ENCODE measurements at places on chromosomes 4 and X.

DNA sequence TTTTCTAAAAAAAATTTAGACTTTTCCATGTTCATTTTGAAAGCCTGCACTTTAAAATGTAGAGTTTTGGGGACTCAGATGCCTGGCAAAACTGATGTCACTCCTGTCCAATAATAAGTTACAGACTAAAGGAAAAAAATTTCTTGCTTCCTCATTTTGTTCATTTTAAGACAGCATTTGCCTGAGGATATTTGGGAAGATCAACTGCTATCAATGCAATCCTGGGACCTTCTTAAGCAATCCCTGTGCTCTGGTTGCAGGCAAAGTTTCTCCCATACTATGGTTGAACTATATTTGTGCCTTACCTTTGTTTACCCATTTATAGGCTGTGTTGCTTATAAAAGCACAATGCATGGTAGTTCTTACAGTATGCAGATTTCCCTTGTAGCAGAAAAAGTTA lies 280.4 kb downstream of the CFAP47 start:
- no peak for DNase-seq

- DNase-seq, result peak; percentile 20
These were observed 64.6 kb downstream of the ENPEP start for GRCh38 chr4:110540581-110540980.

DNA sequence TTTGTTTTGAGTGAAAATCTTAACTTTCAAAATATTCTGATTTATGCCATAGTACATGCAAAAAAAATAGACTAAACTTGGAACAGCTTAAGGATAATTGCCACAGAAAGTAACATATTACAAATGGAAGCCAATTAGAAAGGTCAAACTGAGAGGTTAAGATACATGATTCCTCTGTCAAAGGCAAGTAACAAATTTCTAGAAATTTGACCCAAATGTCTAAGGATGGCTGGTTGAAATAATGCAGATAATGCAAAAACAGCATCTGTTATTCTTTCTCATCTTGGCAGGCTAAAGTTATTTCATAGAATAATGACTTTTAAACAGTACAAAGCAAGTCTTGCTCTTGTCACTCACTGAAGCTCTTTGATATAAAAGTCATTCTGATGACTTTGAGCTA lies 10.5 kb downstream of the FGF5 start:
- no peak for DNase-seq

DNA sequence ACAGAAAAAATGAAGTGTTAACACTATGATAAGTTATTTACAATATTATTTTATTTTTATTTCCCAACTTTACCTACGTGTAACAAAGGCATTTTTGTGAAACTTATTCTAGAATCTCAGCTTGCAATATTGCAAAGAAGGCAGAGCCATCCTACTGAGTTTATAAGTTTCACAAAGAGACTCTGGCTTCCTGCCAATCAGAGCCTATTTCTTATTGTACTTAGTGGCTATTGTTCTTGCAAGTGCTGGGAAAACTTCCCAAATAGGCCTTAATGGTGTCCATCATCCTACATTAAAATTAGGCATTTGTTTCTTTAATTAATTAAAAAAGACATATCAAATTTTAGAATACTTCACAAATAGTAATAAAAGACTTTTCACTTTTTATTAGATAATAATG lies 233.2 kb downstream of the EPHA5 start:
- peak; percentile 34 for DNase-seq

DNA sequence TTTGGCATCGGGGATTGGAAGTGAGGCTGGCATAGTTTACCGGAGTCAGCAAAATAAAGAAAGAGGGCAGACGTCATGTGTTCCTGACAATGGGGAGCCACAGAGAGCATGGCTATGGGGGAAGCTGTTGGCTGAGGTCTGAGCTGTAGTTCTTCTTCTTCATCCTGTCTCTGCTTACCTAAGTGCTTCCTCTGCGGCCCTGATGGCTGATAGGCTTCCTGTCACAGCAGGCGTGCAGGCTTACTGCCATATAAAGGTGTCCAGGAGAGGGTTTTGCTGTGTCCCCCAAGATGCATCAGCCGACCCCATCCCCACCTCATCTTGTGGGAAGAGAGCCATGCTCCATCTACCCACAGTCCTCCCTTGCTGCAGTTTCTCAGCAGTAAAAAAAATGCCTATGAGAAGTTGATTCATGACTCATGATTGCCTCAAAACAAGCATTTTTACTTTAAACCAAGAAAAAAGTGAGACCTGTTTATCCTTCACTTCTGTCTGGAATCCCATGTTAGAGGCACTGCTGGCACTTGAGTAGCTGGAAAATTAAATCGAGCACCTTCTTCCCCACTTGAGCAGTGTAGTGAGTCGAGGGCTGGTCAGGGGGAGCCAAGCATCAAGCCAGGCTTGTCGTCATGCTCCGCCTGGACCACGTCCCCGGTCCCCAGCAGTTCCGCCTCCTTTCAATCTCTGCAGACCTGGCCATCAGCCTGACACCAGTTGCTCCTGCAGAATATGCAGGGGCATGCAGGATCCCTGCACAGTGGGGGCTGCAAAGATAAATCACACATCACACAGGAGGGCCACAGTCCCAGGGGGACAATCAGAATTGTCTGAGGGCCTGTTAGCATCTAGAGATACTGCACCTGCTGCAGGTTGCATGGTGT lies 237.8 kb downstream of the EVC2 start:
- DNase-seq, result no peak

DNA sequence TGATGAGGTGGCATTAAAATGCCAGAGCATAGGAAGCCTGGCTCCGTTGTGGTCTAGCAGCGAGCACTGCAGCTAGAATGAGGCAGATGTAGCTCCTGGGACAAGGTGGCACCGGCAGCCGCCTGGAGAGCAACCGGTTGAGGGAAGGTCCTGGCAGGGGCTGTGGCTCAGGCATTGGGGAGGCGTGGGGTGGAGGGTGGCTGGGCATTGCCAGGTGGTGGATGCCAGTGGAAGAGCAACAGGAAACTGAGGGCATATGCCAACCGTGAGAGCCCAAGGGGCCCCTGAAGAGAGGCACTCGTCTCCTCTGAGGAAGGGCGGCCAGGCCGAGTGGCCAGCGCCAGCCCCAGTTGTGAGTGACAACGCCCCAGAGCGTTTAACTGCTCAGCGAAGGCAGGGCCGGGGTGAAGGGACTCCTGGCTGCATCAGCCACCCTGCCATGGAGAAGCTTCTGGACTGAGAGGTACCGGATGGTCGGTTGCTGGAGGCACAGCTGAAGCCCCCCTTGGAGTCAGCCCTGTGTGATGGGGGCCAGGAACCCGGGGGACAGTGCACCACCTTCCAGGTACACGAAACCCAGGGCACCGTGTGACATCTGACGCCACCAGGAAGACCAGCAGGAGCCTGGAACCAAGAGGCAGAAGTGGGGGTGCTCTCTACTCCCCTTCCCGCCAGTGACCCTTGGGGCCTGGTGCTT lies 13.2 kb upstream of the PDE6B start:
- no peak for DNase-seq

DNA sequence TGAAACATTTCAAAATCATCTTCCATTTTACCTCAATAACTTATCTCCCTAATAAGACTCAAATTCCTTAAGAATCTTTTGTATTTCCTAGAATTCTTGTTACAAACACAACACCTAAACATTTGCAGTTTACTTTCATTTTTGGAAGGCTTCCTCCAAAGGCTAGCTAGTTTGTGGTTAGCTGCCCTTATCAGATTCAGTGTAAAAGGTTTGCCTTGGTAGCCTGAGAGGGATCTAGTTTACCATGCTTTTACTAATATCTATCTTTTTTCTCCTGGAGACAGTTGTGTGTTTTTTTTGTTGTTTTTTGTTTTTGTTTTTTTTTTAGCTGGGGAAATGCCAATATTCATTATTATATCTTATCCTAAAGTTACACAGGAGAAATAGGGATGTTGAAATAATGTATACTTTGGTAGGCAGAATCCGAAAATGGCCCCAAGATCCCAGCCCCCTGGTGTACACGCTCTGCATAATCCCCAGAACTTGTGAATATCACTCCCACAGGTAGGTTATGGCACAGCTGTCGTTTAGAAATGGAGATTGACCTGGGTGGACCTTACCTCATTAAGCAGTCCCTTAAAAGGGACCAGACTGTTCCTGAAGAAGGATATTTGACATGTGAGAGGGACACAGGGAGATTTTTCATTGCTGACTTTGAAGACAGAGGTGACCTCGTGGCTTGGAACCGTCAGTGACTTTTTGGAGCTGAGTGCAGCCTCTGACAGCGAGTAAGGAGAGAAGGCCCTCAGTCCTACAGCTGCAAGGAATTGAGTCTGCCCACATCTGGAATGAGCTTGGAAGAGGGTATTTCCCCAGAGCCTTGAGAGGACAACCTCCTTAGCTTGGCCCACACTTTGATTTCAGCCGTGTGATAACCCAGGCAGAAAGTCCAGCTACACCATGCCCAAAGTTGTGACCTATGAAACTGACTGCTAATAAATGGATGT lies 33.4 kb downstream of the SEPTIN11 start:
- no peak for DNase-seq

DNA sequence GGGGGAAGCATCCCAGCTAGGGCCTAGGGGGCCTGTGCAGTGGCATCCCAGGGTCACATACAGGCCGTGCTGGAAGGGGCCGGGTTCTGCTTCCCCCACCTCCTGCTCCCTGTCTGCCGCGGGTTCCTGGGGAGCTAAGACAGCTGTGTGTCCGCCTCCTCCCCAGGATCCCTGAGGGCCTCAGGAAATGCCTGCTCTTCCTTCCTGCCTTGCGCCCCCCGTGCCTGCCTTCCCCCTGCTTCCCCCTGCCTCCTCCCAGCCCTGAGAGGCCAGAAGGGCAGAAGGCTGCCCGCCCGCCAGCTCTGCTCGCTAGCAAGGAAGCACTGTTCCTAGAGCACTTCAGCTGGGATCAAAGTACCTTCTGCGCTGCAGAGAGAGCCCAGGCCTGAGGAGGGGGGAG lies 2.9 kb upstream of the BGN start:
- DNase-seq, result peak; percentile 52

- DNase-seq, result no peak
These were observed 82.4 kb downstream of the DLG3 start for GRCh38 chrX:70527053-70527452.

DNA sequence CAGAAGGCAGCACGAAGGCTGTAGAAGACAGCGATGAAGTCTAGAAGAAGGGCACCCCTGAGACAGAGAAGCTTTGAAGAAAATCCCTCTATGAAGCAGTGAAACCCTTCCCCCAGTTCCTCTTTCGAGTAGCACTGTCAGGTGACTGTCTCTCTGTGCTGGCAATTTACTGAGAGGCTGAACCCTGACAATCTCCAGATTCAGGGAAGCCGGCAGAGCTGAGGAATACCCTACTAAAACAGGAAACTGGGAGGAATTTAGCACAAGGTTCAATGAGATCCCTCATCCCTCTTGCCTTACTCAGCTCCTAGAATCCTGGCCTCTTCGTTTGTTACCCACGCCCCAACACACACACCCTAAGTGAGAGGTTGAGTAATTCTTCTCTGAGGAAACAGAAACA lies 239.7 kb upstream of the NOCT start:
- DNase-seq, result no peak

- DNase-seq, result no peak
These were observed 498.0 kb upstream of the BOD1L1 start for GRCh38 chr4:14125375-14126129.

- DNase-seq, result peak; percentile 27
These were observed 313.0 kb downstream of the ARHGAP10 start for GRCh38 chr4:148044912-148045352.

- DNase-seq, result no peak
These were observed 96.0 kb downstream of the EFHC2 start for GRCh38 chrX:44247468-44247867.

DNA sequence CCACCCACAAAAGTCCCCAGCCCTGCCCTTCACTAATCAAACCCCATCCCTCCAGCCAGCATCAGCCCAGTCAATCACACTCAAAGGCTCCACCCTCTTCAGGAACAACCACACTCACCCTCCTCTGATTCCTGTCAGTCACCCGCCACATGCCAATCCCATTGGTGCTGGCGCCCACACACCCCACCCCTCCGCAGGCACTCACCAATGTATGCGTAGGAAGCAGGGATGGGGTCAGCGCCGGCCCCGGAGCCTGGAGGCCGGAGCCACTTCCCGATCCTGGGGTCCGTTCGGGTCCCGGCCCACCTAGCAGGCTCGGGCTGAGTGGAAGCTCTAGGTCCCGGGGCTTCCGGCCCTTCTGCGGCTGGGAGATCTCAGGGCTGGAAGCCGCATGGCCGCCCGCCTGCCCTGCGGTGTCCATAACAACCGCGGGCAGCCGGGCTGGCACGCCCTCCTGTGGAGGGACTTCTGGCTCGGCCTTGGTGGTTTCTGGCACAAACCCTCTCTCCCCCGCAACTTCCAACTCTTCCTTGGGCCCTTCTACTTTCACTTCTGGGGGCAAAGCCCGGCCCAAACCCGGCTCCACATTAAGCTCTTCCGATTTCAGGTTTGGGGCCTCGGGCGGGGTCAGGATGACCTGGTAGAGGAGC lies 7.9 kb upstream of the CFP start:
- DNase-seq, result peak; percentile 36

DNA sequence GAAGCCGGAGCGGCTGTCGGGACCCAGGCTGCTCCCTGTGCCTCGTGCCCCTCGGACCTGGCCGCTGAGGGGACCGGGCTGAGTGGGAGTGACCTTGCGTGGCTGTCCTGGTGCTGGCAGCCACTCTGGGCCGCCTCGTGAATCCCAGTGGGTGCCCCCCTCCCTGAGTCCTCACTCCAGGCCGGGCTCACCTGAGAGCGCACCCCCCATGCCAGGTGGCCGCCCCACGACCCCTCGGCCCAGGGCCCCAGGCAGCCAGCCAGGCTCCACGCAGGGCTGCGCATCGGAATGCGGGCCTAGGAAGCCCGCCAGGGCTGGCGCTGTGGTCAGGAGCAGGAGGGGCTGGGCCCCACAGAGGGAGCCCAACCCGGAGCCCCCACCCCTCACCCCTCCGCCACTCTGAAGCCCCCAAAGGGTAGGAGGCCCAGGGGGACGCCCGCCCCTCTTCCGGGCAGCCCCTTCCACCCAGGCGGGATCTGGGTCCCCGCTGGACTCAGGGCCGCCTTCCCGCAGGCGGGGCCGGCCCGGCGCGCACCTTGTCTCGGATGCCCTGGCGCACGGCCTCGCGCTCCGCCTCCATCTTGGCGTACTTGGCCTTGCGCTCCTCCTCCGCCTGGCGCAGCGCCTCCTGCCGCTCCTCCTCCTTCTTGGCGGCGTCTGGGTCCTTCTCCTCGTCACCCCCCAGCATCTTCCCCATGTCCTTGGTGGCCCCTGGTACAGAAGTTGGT lies 33.9 kb downstream of the CPLX1 start:
- peak; percentile 63 for DNase-seq

GRCh38 chr4:123398066-123398852 lies 1.7 kb downstream of the SPRY1 start:
- DNase-seq, result peak; percentile 72

DNA sequence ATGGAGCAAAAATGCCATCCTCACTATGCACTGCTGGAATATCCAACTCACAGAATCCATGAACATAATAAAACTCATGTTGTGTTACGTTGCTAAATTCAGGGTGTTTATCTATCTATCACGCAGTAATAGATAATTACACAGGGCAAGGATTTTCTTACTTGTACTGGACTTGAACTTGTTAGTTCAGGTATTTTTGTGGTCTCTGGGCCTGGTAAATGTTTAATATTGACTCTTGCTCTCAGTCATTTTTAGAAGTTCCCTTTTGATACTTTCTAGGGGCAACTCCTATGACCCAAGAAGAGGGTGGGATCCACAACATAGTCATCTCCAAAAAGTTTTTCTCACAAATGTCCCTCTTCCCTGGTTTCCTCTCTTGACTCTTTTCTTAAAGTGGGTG lies 522.4 kb upstream of the IGFBP7 start:
- no peak for DNase-seq

- DNase-seq, result no peak
These were observed 57.8 kb upstream of the PLAC1 start for GRCh38 chrX:134715930-134716619.

Data from lung (tissue), 17 donors.